ENCODE measurements at places on chromosomes 12 and 14.

DNA sequence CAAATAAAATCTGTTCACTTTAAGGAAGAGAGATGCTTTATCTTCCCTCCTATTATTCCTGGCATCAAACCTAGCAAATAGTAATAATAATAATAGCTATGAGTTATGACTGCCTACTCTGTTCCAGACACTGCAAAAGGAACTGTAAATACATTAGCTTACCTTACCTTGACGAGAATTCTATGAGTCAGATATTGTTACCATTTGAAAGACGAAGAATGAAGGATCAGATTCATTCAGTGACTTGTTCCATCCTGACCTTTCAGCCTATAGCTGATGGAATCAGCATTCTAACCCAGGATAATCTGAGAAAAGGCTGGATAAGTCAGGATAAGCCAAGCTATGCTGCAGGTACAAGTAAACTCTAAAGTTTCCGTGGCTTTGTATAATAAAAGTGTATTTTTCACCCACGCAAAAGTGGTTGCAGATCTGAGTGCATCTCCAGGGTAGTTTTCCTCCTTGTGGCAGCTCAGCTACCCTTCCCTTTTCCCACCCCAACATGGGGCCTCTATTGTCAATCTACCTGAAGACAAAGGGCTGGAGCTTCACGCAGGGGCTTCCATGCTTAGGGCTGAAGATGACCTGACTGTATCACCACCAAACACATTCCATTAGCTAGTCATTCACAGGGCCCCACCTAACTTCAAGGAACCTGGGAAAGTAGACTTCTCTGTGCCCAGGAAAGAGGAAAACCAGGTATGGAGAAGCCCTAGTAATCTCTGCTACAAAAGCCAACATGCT lies 57.2 kb upstream of the CCND2 start:
- DNase-seq, result no peak

DNA sequence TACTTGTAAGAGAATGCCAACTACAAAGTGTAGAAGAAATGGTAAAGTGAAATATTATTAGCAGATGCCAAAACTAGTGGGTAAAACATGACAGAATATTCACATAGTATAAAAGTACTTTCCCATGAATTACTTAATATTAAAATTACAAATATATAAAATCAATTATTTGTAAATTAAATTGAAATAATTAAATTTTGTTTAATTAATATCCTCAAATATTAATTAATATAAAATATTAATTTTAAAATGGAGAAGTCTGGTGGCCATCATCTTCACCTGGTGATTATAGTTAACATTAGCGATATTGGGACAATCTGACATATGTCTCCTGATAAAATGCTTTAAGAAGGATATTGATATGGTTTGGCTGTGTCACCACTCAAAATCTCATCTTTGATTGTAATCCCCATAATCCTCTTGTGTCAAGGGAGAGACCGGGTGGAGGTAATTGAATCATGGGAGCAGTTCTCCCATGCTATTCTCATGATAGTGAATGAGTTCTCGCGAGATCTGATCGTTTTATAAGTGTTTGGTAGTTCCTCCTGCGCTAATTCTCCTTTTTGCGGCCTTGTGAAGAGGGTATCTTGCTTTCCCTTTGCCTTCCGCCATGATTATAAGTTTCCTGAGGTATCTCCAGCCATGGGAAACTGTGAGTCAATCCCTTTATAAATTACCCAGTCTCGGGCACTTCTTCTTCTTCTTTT lies 55.0 kb upstream of the SGPP1 start:
- DNase-seq, result no peak

DNA sequence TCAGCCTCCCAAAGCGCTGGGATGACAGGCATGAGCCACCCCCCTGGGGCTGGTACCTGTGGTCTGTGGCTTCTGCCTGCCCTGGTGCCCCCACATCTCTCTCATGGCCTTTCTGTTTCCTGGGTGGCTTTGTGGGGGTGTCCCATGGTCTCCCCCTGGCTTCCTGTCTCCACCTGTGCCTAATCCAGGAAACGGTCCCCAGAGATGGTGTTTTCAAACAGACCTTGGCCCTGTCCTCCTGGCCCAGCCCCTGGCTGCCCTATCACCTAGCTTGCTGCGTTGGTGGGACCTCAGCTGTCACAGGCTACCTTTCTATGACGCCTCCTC lies 18.1 kb downstream of the MEG3 start:
- no peak for DNase-seq

DNA sequence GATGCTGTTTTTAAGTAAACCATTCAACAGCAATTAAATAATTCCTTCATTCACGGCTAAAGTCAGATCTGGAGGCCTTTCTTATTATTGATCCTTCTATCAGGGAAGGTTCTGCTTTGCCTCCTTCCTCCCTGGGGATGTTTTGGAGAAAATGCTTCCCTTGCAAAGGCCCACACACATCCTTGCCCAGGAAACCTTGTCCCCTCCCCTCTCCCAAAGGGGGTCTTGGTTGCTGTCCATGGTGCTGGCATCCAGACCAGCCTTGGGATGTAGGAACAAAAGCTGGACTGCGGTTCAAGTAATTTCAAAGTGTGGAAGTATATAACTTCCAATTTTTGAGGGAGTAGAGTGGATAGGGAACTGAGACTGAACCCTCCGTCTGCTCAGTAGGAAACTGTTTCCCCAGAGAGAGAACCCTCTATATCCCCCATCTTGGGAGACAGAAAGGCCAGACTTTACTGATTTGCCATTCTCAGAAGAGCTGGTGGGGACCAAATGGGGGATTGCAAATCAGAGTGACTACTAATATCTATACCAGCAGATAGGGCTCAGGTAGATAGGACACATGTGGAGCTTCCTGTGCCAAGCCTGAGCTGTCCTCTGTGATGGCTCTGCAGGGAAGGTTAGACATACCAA lies 5.6 kb downstream of the MARCHF9 start:
- no peak for DNase-seq

- DNase-seq, result no peak
Measured at GRCh38 chr12:105814283-105814682, 324.5 kb downstream of the NUAK1 start.

DNA sequence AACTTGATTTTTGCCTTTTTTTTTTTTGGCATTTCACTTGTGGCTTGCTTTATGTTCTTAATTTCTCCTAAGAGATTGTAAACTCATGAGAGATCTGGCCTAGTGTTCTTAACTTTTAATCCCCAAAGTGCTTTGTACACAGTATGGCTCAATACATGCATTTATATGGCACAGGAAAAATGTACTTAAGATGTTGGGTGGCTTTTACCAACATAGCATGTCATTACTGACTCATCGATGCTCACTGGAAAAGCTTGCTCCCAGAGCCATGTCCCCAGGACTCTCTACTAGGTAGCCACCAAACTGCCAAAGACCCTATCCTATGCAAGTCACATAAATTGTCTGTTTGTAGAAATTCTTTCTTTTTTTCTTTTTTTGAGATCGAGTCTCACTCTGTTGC lies 13.1 kb upstream of the SMCO3 start:
- no peak for DNase-seq

GRCh38 chr14:101480022-101480746 lies 81.1 kb upstream of the DIO3 start:
- no peak for DNase-seq

- DNase-seq, result no peak
Measured at GRCh38 chr12:3371018-3371417, 120.0 kb upstream of the PRMT8 start.

- DNase-seq, result no peak
Measured at GRCh38 chr12:583251-583869, 79.9 kb downstream of the NINJ2 start.

GRCh38 chr12:98490501-98491453 lies 24.6 kb upstream of the TMPO start:
- peak; percentile 56 for DNase-seq

- no peak for DNase-seq
Measured at GRCh38 chr14:61064856-61065255, 83.8 kb downstream of the SLC38A6 start.

- DNase-seq, result no peak
Measured at GRCh38 chr12:851343-851742, 98.2 kb downstream of the RAD52 start.

All from activated CD4-positive, CD25-positive, alpha-beta regulatory T cell (primary cell).